ENCODE measurements at places on chromosomes 1 and 21.

- DNase-seq = no peak
- H3K4me1 ChIP-seq = peaks cover 43% of the 10 kb centered on the region
- H3K27ac ChIP-seq = no peak overlapping the region
- no peak overlapping the region for H3K4me3 ChIP-seq
These were observed 68.8 kb upstream of the BMP8A start for GRCh38 chr1:39422614-39423013.

DNA sequence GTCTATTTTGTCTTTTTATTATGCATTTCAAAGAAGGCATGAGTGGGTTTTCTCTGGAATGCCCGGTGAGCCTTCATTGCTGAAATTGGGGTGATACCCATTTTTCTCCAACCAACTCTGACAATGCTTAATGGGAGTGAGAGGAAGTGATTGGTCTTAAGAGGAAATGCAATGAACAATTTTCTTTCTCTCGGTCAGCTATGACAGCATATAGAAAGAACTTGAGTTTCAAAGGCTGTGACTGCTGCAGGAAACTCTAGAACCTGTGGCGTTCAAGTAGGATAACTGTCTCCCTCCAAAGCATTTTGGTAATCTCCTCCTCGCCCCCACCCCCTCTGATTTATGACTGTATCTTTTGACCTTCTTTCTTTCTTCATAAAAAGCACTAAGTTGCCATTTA lies 155.9 kb downstream of the LYPLAL1 start:
- no peak overlapping the region for H3K27ac ChIP-seq
- no peaks in the 10 kb centered on the region for H3K27me3 ChIP-seq
- H3K4me1 ChIP-seq = no peaks in the 10 kb centered on the region
- DNase-seq = no peak
- no peak overlapping the region for H3K4me3 ChIP-seq
- no peaks in the 10 kb centered on the region for H3K36me3 ChIP-seq

GRCh38 chr1:204250428-204251030 lies 36.7 kb upstream of the GOLT1A start:
- no peaks in the 10 kb centered on the region for H3K36me3 ChIP-seq
- no peak overlapping the region for H3K4me3 ChIP-seq
- H3K27me3 ChIP-seq = peaks cover 28% of the 10 kb centered on the region
- no peak overlapping the region for H3K27ac ChIP-seq
- DNase-seq = no peak

DNA sequence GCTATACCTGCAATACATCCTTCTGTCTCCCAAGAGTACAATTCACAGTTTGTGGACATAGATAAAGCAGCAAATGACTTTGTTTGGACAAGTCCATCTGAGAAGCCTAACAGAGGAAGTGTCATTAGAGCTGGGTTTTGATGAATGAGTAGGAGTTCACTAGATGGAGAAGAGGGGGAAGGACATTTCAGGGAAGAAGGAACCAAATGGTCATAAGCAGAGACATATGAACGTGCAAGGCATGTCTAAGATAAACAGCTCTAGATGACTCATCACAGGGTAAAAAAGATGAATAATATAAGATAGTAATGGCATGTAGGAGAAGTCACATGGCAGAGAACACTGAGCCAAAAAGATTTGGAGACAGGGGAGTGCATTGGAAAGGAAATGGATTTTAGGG lies 54.5 kb downstream of the HMGB4 start:
- H3K36me3 ChIP-seq = no peaks in the 10 kb centered on the region
- no peak for DNase-seq
- peaks cover 20% of the 10 kb centered on the region for H3K27me3 ChIP-seq
- H3K4me3 ChIP-seq = no peak overlapping the region

GRCh38 chr1:18951818-18952391 lies 4.6 kb downstream of the IFFO2 start:
- H3K27me3 ChIP-seq = no peaks in the 10 kb centered on the region
- peak overlapping the region; percentile 86 for H3K4me3 ChIP-seq
- H3K27ac ChIP-seq = peak overlapping the region; percentile 100
- H3K36me3 ChIP-seq = peaks cover 94% of the 10 kb centered on the region
- DNase-seq = peak; percentile 82
- H3K4me1 ChIP-seq = peaks cover 77% of the 10 kb centered on the region

DNA sequence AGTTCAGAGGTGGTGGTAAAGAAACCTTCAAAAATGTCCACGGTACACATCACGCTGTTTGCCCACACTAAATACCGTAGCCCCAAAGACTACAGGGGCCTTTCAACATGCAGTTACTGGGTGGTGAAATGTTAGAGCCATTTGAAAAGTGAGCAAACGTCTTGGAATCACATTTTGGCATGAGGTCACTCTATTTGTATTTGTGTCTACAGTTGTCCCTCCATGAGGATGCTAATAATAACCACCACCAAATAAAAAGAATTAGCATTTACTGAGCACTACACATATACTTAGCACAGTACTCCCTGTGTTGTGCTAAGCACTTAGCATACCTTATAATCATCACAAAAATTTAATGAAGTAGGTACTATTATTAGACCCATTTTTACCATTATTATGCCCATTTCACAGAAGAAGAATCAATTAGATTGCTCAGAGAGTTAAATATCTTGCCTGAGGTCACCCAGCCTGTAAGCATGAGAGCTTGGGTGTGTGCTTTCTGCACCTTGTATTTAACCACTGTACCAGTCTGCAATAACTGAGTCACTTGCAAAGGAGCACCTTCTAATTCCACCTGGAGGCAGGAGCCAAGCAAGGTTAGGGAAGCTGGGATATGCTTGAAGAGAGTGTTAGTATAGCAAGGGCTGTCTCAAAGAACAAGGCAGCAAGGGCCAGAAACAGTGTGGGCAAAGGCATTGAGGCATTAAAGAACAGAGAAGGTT lies 57.4 kb downstream of the DNTTIP2 start:
- H3K4me1 ChIP-seq = peaks cover 20% of the 10 kb centered on the region
- no peak overlapping the region for H3K27ac ChIP-seq
- no peaks in the 10 kb centered on the region for H3K27me3 ChIP-seq
- H3K4me3 ChIP-seq = no peak overlapping the region
- DNase-seq = no peak
- H3K36me3 ChIP-seq = no peaks in the 10 kb centered on the region

GRCh38 chr1:101198842-101199636 lies 37.8 kb upstream of the S1PR1 start:
- H3K4me1 ChIP-seq = no peaks in the 10 kb centered on the region
- H3K36me3 ChIP-seq = no peaks in the 10 kb centered on the region
- DNase-seq = no peak
- H3K4me3 ChIP-seq = no peak overlapping the region
- H3K27ac ChIP-seq = no peak overlapping the region
- H3K27me3 ChIP-seq = no peaks in the 10 kb centered on the region

DNA sequence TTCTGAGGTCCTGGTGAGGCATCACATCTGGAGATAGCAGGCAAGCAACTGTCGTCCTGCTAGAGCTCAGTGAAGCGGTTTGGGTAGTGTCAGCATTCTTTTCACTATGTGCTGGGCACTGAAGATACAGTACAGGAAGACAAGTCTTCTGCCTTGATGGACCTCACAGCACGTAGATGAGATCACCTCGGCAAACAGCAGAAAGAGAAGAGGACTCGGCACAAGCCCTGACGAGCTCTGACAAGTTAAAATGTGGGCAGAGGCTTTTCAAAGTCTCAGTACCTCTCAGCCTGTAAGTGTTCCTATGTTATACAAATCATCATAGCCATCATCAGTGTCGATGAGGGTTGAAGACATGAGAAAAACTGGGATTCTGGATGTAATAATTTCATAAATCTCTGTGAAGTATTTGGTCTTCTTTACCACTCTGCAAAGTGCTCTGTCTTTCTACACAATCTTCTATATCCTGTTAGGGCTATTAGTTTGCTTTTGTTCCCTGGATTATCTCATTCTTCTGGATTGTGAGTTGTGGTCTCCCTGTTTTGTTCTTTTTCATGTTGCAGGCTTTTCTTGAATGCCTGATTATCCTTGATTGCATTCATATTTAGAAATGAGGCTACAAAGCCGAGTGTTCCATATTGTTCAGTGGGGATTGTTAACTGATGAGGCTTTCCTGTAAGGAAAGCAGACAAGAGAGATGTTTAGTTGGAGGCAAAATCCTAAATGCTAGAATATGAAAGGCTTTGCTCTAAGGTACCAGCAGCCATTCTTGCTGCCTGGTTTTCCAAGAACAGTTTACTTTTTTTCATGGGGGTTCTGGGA lies 24.2 kb downstream of the MAEL start:
- H3K27ac ChIP-seq = no peak overlapping the region
- no peak overlapping the region for H3K4me3 ChIP-seq
- H3K4me1 ChIP-seq = no peaks in the 10 kb centered on the region
- H3K36me3 ChIP-seq = no peaks in the 10 kb centered on the region

- H3K27ac ChIP-seq = peak overlapping the region; percentile 38
- no peak for DNase-seq
- peak overlapping the region; percentile 94 for H3K4me3 ChIP-seq
- H3K36me3 ChIP-seq = peaks cover 5% of the 10 kb centered on the region
- peaks cover 30% of the 10 kb centered on the region for H3K27me3 ChIP-seq
These were observed 10.2 kb downstream of the C1orf216 start for GRCh38 chr1:35708441-35708921.

DNA sequence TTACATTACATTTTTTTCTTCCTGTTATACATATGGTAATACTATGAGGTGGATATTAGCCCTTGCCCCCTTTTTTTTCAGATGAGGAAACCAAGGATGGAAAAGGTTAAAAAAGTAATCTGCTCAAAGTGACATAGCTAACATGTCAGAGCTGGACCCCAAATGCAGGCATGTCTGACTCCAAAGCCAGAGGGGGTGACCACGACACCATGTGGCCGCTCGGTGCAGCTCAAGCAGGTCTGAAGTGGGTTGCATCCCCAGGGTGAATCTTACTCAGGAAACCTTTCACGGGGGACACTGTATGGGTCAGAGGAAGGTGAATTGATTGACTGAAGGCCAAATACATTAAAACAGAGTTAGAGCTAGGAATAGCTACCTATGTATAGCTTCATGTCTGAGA lies 34.8 kb downstream of the CD34 start:
- H3K36me3 ChIP-seq = no peaks in the 10 kb centered on the region
- H3K4me3 ChIP-seq = no peak overlapping the region
- H3K4me1 ChIP-seq = peaks cover 25% of the 10 kb centered on the region

GRCh38 chr1:40987439-40988276 lies 8.2 kb downstream of the CTPS1 start:
- H3K27ac ChIP-seq = no peak overlapping the region
- H3K36me3 ChIP-seq = peaks cover 81% of the 10 kb centered on the region
- peaks cover 1% of the 10 kb centered on the region for H3K4me1 ChIP-seq
- H3K4me3 ChIP-seq = no peak overlapping the region

GRCh38 chr1:61742620-61743430 lies 545 bp downstream of the PATJ start:
- peak overlapping the region; percentile 92 for H3K4me3 ChIP-seq
- peaks cover 5% of the 10 kb centered on the region for H3K36me3 ChIP-seq
- H3K4me1 ChIP-seq = peaks cover 21% of the 10 kb centered on the region
- peak; percentile 20 for DNase-seq
- H3K27ac ChIP-seq = no peak overlapping the region

DNA sequence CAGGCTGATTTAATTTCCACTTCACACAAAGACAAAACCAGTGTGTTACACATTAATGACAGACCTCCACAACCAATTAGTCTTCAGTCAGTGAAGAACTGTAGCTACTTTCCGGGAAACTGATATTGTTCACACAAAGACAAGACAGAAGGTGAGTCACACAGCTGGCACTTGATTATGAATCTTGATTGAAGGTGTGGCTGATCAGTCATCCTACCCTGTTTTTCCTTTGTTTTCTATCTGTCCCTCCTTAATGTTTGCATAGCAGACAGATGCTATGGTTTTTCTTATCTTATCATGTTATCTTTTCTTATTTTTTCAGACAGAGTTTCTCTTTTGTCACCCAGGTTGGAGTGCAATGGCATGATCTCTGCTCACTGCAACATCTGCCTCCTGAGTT lies 185.1 kb upstream of the GREM2 start:
- H3K27me3 ChIP-seq = no peaks in the 10 kb centered on the region
- no peak overlapping the region for H3K4me3 ChIP-seq
- H3K27ac ChIP-seq = no peak overlapping the region
- no peak for DNase-seq
- H3K36me3 ChIP-seq = no peaks in the 10 kb centered on the region

GRCh38 chr1:22238356-22239224 lies 95.7 kb upstream of the WNT4 start:
- H3K36me3 ChIP-seq = no peaks in the 10 kb centered on the region
- H3K27ac ChIP-seq = no peak overlapping the region
- peaks cover 37% of the 10 kb centered on the region for H3K27me3 ChIP-seq
- DNase-seq = no peak

DNA sequence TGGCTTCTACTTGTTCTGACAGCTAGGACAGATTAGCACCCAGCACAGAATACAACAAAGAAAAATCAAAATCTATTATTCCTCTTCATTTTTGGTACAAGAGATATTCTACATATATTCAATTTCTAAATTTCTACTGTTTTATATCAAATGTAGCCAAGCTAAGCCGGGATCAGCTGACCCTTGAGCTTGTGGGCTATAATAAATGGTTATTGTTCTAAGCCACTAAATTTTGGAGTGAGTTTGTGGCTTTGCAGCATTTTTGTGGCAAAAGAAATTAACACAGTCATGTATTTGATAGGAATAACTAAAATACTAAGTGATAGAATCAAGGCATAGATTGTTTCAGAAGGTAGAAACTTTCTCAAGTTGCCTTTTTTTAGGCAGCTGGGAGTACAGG lies 50.7 kb downstream of the APP start:
- no peaks in the 10 kb centered on the region for H3K4me1 ChIP-seq
- no peaks in the 10 kb centered on the region for H3K27me3 ChIP-seq
- no peak overlapping the region for H3K27ac ChIP-seq
- no peak for DNase-seq

- no peaks in the 10 kb centered on the region for H3K36me3 ChIP-seq
- H3K27ac ChIP-seq = no peak overlapping the region
- DNase-seq = no peak
- peaks cover 4% of the 10 kb centered on the region for H3K4me1 ChIP-seq
- H3K4me3 ChIP-seq = no peak overlapping the region
- no peaks in the 10 kb centered on the region for H3K27me3 ChIP-seq
These were observed 22.7 kb upstream of the HIVEP3 start for GRCh38 chr1:41941381-41941780.

GRCh38 chr1:44621841-44622286 lies 52.4 kb downstream of the TMEM53 start:
- H3K27ac ChIP-seq = no peak overlapping the region
- no peaks in the 10 kb centered on the region for H3K36me3 ChIP-seq
- no peaks in the 10 kb centered on the region for H3K4me1 ChIP-seq
- DNase-seq = no peak
- H3K27me3 ChIP-seq = no peaks in the 10 kb centered on the region

DNA sequence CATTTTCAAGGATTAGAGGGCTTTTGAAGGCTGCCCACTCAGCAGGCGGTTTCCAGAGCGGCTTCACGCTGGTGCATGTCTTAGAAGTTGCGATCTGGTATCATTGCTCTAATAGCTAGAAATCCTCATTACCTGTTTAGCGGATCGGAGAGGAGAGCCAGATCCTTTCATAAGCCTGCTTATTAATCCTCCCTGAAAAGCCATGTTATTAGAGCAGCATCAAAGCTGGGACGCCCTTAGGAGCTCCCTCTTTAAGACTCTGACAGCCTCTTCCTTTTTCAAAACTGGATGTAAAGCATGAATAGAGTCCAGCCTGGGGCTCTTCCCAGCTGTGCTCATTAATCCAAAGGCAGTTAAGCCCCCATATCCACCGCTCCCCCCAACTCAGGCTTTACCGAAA lies 13.9 kb upstream of the CTSE start:
- H3K36me3 ChIP-seq = no peaks in the 10 kb centered on the region
- H3K4me1 ChIP-seq = peaks cover 12% of the 10 kb centered on the region
- no peak overlapping the region for H3K4me3 ChIP-seq
- peaks cover 8% of the 10 kb centered on the region for H3K27me3 ChIP-seq
- DNase-seq = no peak
- no peak overlapping the region for H3K27ac ChIP-seq

- no peak for DNase-seq
- no peaks in the 10 kb centered on the region for H3K36me3 ChIP-seq
- no peak overlapping the region for H3K27ac ChIP-seq
- no peak overlapping the region for H3K4me3 ChIP-seq
These were observed 8.9 kb downstream of the CR2 start for GRCh38 chr1:207463021-207463420.

Data from effector memory CD8-positive, alpha-beta T cell (primary cell).